H54 (cell line): ENCODE measurements at places on chromosomes 13 and 19.

DNA sequence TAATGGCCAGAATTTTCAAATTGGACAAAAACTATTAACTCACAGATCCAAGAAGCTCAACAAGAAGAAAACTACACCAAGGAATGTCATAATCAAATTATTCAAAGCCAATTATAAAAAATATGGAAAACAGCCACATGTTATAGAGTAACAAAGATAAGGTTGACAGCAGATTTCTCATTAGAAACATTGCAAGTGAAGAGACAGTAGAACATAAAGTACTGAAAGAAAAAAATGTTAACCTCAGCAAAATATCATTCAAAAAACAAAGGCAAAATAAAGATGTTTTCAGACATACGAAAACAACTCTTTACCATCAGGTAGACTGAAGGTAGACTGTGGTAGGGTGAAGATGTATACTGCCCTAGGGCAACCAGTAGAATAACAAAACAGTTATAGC, 83.4 kb downstream of the KCNRG start:
- DNase-seq = no peak

GRCh38 chr13:85806553-85807175, 7.4 kb upstream of the SLITRK6 start:
- peak; percentile 1 for DNase-seq

DNA sequence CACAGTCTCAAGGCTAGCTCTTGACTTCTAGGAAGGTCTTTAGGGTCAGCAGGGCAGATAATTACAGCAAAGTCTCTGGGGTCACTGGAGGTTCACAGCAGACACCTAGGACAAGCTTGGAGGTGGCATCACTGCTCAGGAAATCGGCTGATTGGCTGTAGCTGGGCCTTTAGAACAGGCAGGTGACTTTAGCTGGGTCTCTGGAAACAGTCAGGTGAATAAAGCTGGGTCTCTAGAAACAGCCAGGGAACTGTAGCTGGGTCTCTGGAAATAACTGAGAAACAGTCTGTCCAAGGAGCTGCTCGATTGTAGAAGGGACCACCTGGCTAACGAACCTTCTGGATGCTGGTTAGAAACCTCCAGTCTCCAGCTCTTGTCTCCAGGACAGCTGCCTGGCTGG, 10.0 kb downstream of the LAIR1 start:
- no peak for DNase-seq

- no peak for DNase-seq
These were observed 74.7 kb downstream of the KLF5 start for GRCh38 chr13:73133531-73133930.

GRCh38 chr13:24052547-24053518, 107.7 kb upstream of the SPATA13 start:
- DNase-seq = no peak

GRCh38 chr13:62704875-62705274, 1289.2 kb upstream of the PCDH20 start:
- no peak for DNase-seq

GRCh38 chr13:62294244-62294643, 878.6 kb upstream of the PCDH20 start:
- DNase-seq = no peak

DNA sequence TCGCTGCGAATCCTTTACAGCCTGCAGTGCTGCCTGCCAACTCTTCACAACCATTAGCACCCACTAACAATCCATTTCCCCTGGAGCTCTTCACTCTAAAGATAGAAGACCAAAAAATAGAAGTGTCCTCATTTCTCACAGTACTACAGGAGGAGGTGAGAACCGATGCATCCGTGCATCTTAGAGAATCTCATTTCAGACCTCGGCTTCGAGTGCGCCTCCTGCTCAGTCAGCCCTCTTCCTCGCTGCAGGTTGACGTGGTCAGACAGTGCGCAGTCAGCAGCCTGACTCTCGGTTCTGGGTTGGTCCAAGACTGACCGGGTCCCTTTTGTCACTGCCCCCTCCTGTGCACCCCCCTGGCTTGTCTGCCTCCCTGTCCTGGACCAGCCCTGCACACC, 85.3 kb downstream of the RAB20 start:
- no peak for DNase-seq

- DNase-seq = peak; percentile 91
These were observed 9.0 kb downstream of the EPS15L1 start for GRCh38 chr19:16462757-16463250.

DNA sequence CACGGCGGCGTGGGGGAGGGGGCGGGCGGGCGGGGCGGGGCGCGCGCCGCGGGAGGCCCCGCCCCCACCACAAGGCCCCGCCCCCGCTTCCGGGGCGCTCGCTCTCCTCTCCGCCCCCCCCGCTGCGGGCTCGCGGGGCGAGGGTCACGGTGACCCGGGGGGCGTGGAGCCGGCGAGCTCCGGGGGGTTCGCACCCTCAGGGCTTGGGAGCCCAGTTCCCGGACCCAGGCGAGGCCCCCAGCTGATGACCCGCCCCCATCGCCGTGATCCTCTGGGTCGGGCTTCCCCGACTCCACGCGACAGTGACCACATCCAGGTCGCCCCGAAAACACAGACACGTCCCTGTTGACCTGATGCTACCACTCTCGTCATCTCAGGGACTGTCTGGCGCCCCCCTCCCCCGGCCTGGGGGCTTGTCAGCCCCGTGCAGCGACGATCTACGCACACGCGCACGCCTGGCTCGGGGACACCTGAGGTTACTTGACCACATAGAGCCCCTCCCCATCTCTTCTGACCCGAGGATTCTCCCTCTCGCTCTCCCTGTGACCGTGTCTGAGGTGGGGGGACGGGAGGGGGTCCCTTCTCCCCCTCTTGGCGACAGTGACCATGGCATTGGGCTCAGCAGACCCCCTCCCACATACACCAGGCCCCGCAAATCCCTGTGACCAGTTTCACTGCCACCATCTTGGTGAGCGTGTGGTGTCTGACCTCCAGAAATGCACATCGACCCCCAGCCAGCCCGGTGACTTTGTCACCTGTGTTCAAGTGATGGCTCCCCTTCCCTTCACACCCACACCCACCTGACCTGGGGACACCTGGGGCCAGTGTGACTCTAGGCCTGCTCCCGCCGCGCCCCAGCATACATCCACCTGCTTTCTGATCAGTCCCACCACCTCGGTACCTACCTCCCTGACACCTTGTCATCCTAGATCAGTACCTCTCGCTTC, 670 bp downstream of the MAP2K7 start:
- no peak for DNase-seq
